ENCODE measurements at places on chromosomes 4 and X. TPM values are rescaled to one million over a fixed set of nuclear protein-coding genes. Genes with fewer than 3 reads are reported as not detected.

DNA sequence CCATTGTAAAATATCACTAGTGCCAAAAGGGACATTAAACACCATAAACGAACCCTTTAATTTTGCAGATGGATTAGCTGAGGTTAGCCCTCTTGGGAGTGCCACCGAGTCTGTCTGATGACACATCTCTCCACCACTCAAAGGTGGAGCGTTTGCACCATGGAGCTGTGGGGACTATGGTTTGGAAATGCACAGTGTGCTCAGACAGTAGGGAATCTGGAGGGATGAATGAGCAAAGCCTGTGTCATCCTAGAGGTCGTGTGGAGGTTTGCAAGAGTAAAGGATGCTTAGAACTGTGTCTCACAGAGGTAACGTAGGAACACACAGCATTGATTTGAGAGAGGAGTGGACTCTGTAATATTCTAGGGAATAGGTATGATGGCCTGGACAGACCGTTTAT is 93.7 kb downstream of the CLNK start:
- no peak for DNase-seq

TDO2 gene
- 0.16 TPM for polyA plus RNA-seq

SSX4 gene
- polyA plus RNA-seq = not detected

GRCh38 chr4:88134536-88135355 is 23.7 kb downstream of the ABCG2 start:
- DNase-seq = no peak

- no peak for DNase-seq
Observed at GRCh38 chr4:148057984-148058859, 326.3 kb downstream of the ARHGAP10 start.

- no peak for DNase-seq
Observed at GRCh38 chrX:125003746-125004446, 315.8 kb upstream of the TEX13C start.
